ENCODE measurements at places on chromosomes 11 and 22.

DNA sequence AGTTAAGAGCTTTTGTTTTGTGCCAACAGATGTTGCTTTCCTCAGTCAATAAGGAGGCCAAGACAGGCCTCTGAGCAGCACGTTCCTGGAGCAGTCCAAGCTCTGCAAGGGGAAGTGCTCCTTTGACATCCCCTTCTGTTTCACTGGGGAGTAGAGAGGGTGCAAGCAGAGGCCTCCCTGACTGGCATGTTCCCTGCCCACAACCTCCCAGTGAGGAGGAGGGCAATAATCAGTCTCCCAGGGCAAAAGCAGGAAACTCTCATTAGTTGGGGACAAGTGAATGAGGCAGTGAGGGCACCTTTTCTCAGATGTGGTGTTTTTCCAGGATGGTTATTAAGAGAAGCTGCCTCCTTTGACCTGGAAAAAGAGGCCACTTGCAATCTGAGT, 79.5 kb upstream of the ZBED5 start:
- no peak for DNase-seq

GRCh38 chr11:127607487-127608085, 607.0 kb upstream of the KIRREL3 start:
- DNase-seq: no peak

GRCh38 chr11:27307232-27307631, 55.8 kb downstream of the CCDC34 start:
- DNase-seq: no peak

DNA sequence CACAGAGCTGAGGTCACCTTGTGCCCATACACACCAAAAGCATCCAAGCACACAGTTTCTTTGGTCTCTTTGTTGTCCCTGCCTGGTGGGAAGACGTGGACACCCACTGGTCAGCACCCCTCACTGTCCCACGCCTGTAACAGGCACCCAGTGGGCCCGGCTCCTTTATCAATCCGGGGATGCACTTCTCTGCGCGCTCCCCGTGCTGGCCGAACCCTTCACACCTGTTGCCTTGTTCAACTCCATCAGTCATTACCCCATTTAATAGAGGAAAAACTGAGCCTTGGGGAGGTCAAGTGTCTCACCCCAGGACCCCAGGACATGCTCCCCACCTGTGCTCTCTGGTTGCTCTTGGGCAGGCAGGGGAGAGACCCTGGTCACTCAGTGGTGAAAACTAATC, 49.7 kb upstream of the FGF3 start:
- no peak for DNase-seq

DNA sequence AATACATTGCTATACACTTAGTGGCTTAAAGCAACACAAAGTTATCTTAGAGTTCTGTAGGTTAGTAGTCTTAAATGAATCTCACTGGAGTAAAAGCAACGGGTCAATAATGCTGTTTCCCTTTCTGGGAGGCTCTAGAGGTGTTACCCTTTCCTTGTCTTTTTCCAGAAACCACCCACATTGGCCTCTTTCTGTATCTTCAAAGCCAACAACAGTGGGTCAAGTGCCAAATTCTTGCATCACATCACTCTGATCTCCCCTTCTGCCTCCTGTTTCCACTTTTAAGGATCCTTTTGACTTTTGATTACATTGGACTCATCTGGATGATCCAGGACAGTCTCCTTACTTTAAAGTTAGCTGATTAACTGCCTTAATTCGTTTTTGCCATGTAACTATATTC, 93.6 kb downstream of the DDX10 start:
- DNase-seq: no peak

DNA sequence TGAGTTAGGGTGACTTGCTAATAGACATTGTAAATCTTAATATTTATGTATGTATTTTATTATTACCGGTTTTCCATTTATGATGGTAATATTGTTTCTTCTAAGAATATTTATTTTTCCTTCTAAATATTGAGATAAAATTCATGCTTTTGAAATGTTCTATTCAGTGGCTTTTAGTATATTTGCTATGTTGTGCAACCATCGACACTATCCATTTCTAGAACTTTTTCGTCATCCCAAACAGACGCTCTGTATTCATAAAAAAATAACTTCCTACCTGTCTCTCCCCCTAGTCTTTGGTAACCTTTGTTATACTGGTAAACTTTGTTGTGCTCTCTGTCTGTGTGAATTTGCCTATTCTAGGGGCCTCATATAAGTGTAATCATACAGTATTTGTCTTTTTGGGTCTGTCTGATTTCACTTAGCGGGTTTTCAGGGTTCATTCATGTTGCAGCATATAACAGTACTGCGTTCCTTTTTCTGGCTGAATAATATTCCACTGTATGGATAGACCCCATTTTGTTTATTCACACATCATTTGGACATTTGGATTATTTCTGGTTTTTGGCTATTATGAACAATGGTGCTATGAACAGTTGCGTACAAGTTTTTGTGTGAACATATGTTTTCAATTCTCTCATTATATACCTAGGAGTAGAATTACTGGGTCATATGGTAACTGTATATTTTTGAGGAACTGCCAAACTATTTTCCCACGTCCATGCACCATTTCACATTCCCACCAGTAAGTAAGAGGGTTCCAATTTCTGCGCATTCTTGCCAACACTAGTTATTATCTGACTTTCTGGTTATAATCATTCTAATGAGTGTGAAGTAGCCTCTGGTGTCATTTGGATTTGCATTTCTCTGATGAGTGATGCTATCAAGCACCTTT, 15.9 kb downstream of the NEAT1 start:
- no peak for DNase-seq

DNA sequence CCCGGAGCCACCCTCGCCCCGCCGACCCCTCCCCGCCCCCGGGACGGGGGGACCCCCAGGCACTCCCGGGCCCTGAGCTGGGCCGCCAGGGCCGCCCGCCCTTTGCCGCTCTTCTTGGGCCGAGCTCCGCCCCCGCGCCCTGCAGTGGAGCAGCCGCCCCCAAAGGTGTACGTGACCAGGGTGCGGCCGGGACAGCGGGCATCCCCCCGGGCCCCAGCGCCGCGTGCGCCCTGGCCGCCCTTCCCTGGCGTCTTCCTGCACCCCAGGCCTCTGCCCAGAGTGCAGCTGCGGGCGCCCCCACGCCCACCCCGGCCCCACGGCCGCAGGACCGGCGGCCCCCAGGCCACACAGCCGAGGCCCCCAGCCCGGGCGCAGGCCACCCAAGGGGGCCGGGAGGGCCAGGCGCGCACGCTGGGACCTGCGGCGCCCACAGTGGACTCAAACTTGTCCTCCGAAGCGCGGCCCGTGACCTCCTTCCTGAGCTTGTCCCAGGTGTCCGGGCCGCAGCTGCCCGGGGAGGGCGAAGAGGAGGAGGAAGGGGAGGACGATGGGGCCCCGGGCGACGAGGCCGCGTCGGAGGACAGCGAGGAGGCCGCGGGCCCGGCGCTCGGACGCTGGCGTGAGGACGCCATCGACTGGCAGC, 7.4 kb downstream of the B4GALNT4 start:
- no peak for DNase-seq

- DNase-seq: peak; percentile 80
These were observed 10.2 kb downstream of the SERPIND1 start for GRCh38 chr22:20783844-20784723.

GRCh38 chr11:36380296-36381014, 84.4 kb downstream of the PRR5L start:
- DNase-seq: no peak

GRCh38 chr11:102830001-102830727, 13.2 kb downstream of the MMP3 start:
- DNase-seq: no peak

DNA sequence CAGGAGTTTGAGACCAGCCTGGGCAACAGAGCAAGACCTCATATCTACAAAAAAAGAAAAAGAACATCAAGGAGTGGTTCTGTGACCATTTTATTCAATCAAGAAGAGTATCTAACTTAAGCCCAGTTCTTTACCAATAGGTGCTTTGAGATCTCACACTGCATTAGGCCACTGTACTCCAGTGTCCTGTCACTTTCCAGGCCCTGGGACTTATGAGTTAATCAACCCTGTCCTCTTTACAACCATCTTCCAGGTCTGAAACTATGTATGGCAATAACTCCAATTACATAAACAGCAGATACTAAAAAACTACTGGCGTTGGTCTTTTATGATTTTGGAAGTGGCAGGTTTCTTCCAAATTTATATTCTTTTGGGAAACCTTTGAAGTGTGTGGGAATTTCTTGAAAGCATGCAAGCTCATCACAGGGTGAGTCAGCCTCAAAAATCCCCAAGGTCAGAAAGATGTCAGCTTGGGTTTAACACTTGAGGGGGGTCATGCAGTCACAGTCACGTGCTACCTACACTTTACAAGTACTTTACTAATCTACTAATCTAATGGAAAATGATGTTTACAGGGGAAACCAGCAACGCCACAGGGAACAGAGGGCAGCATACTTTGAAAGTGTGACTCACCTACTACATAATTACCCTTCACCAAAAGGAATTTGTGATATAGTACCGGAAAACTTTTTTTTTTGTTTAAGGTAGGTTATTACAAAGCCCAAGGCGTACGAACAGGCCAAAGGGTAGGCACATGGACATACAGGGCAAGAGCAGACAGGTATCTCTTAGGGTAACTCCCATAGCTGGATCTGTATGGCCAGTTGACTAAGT, 15.6 kb downstream of the PISD start:
- DNase-seq: peak; percentile 68

Data from GM13976 (cell line).